Adipocyte (in vitro differentiated cells): ENCODE measurements at places on chromosomes 3 and 15.

GRCh38 chr3:25349095-25349494 is 79.0 kb upstream of the RARB start:
- no peak for DNase-seq

GRCh38 chr3:79881431-79881830 is 113.6 kb upstream of the ROBO1 start:
- DNase-seq, result no peak

DNA sequence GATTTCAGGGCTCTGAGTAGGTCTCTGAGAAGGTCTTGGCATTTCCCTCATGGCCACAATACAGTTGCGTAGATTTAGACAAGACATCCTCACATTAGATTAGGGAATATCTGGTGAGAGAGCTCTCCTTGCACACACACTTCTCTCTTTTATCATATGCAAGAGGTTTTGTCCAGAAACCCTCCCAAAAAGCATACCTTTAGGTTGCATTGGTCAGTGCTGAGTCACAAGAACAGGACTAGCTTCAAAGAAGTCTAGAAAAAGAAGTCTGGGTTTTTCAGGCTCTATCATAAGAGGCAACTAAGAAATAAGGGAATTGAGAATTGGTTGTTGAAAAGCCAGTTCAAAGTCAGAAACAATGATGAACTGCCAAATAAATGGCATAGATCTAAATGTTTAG is 40.1 kb upstream of the MITF start:
- no peak for DNase-seq

GRCh38 chr15:39100106-39100660 is 480.7 kb upstream of the THBS1 start:
- no peak for DNase-seq
